ENCODE measurements at places on chromosomes 1 and 21.
A peak's percentile ranks its signal among the peaks of the same experiment; 100 is the strongest.

DNA sequence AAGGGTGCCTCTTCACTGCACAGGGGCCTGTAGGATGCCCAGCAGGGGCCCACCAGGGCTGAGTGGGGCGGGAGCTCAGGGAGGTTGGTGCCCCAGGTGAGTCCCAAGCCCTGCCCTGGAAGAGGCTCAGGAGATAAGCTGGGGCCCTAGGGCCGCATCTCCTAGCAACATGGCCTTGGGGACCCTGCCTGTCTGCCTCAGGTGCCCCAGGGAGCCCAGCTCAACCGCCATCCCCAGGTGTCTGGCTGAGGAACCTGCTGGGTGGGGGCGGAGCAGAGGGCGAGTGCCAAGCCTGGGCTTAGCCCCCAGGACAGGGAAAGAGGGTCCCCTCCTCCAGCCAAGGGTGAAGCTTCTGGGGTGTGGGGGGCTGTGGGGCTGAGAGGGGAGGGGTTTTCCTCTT is 54.8 kb downstream of the FOXO6 start:
- DNase-seq: no peak

GRCh38 chr1:115768549-115768948 is at the start of gene CASQ2:
Gene CASQ2, minus strand, starts transcription at chr1:115768714. Its CDS starts 173 bp downstream, at chr1:115768541.
- DNase-seq: no peak

GRCh38 chr1:24688621-24689195 is 45.6 kb downstream of the SRRM1 start:
- DNase-seq: peak; percentile 30

DNA sequence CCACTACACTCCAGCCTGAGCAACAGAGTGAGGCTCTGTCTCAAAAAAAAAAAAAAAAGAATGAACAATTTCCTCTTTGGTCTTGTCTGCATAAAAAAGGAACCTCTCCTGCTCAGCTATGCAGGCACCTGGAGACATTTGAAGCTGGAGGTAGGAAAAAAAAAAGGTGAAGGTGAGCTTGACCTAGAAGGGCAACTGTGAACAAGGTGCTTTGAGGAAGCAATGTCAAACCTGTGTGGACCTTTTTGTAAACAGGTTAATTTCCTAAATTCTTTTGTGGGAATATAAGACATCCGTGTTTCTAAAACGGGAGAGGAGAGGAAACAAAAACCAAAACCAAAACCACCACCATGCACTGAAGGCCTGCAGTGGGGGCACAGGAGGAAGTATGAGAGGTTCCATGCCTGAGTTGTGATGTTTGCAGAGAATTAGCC is 77.5 kb downstream of the SLC45A1 start:
- DNase-seq: no peak

DNA sequence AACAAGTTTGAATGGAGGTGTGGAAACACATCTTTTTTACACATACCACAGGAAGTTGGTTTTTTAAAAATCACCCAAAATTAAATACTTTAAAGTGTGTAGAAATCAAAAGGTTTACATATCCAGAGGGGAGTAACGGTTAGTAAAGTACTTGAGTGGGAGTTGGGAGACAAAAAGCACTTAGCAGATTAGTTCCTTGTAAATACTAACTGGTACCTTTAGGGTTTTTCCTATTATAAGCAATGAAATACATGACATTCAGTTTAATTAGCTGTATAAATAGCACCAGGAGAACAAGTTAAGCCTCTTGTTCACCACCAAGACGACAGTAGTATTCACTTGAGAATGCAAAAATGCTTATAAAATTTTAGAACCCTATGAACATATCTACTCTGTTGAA is 23.7 kb upstream of the RAVER2 start:
- no peak for DNase-seq

- no peak for DNase-seq
Observed at GRCh38 chr1:65092691-65093090, 55.3 kb upstream of the AK4 start.

- no peak for DNase-seq
Observed at GRCh38 chr1:200150006-200150405, 122.5 kb downstream of the NR5A2 start.

DNA sequence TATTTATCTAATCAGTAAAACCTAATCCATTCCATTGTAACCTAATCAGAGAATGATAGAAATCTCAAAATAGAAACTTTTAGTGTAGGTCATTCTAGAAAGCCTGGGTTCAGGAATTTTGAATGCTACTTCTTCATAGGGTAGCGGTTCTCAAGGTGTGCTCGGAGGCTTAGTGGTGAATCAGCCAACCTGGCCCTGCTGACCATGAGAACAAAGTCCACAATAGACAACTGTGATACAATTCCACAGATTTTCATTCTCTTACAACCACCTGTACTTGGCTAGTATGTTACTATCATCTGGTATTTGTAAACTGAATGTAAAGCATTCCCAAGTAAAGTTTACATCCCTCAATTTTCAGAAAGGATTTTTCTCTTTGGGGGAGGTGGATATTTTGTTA is 7.5 kb upstream of the PUM1 start:
- DNase-seq: no peak

- DNase-seq: no peak
Observed at GRCh38 chr21:41927727-41928409, 25.9 kb downstream of the C2CD2 start.

DNA sequence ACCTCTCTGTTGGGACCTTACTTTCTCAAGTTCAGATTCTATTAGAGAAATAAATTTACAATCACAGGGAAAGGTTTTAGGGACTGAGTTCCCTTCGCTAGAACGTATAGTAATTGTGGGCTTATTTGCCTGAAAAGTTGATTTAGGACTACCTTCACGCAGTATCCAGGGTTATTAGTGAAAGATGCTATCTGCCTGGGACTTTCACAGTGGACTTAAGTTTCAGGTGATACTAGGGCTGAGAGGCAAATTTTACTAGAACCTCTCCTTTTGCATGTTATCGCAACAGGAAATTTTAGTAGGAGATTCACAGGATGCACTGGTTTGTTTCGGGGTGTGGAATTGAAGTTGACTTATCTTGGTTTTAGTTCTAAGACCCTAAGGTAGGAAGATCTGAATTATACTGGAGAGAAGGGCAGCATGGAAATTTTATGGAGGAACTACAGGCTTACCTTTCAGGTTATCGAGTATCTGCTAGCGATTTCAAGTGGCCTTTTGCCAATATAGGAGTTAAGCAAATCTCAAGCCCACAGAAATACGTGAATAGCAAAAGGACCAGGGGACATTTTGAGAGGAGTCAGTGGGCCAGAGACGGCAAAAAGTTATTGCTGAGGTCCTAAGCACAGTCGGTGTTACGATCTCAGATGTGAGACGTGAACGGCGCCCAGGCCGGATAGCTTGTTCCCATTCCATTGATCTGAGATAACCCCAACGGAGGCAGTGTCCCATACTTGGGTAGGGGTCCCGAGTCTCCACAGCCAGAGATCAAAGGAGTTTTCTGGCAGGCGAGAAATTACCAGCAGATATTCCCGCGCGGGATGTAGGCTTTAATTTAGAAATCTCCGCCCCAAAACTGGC is 723 bp upstream of the GNAI3 start:
- DNase-seq: no peak

DNA sequence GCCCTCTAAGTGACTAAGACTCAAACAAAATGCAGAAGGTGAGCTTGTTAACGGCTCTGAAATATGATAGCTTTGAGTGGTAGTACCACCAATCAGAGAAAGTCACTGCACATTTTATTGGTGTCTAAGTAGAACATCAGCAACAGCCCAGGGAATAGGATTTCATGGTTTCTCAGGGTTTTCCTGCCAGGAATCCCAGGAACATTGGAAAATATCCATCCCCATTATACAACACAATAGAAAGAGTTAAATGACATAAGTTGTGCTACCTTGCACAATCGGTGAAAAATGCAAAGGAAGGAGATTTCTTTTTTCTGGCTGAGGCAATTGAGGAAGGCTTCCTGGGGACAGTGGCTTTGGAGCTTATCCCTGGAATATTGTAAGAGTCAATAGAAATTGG is 283.1 kb downstream of the HLX start:
- no peak for DNase-seq

GRCh38 chr1:1357871-1358432 is 403 bp downstream of the MXRA8 start:
- no peak for DNase-seq

GRCh38 chr1:116671912-116672311 is 4.4 kb upstream of the IGSF3 start:
- DNase-seq: no peak

DNA sequence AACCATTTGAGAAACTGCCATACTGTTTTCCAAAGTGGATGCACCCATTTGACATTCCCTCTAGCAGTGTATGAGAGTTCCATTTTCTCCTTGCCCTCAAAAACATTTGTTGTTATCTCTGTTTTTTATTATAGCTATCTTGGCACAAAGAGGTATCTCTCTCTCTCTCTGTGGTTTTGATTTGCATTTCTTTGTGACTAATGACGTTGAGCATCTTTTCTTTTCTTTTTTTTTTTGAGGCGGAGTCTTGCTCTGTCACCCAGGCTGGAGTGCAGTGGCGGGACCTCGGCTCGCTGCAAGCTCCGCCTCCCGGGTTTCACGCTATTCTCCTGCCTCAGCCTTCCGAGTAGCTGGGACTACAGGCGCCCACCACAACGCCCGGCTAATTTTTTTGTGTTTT is 17.4 kb upstream of the ZMYM6 start:
- no peak for DNase-seq

DNA sequence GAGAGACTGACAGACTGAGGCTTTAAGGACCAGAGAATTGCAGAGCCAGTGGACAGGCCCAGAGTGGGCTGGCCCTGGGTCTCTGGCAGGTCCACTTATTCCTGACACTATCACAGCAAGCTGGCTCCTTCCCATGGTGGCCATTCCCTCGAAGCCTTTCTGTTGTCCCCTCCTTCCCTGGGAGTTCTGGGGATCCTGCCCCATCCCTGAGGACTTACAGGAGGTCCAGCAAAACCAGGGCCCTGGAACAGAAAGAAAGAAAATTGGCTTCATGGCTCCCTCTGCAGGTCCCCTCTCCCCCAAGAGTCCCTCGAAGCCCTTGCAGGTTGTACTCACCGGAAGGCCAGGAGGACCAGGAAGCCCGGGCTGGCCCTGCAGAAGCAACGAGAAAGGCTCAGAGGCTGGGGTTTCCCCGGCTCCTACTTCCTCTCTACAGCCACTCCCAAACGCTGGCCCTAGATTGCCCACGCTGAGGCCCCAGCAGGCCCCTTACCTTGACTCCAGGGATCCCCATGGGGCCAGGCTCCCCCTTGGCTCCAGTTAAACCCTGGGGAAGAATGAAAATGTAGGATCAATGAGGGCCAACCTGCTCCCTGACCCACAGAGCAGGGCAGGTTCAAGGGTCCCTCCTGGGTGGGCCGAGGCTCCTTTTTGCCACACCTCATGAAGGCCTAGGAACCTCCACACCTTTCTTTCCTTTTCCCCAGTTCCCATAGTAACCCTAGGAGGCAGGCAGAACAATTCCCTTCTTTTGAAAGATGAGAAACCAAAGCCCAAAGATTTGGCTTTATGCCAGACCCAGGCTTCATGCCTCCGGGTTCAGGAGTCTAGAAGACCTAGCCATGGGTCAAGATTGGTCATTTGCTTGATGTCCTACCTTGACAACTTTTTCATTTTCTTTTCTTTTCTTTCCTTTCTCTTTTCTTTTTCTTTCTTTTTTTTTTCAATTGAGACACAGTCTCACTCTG is 4.6 kb downstream of the COL9A2 start:
- DNase-seq: no peak

DNA sequence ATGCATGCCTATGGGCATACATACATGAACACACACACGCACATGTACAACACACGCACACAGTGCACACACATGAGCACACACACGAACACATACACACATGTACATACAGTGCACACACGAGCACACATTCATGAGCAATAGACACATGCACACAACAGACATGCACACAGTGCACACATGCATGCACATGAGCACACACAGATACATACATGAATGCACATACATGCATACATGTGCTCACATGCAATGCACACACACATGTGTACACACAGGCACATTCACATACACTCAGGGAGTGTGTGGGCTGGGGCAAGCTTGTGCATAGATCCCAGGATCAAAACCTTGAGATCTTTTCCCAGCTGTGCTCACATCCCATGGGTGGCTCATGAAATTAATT is 18.9 kb downstream of the CRYAA start:
- DNase-seq: no peak

GRCh38 chr1:40802742-40803113 is 19.1 kb downstream of the KCNQ4 start:
- no peak for DNase-seq

- DNase-seq: no peak
Observed at GRCh38 chr1:220877377-220878095, 1.7 kb upstream of the HLX start.

- no peak for DNase-seq
Observed at GRCh38 chr1:67684526-67685066, 405 bp upstream of the GADD45A start.

DNA sequence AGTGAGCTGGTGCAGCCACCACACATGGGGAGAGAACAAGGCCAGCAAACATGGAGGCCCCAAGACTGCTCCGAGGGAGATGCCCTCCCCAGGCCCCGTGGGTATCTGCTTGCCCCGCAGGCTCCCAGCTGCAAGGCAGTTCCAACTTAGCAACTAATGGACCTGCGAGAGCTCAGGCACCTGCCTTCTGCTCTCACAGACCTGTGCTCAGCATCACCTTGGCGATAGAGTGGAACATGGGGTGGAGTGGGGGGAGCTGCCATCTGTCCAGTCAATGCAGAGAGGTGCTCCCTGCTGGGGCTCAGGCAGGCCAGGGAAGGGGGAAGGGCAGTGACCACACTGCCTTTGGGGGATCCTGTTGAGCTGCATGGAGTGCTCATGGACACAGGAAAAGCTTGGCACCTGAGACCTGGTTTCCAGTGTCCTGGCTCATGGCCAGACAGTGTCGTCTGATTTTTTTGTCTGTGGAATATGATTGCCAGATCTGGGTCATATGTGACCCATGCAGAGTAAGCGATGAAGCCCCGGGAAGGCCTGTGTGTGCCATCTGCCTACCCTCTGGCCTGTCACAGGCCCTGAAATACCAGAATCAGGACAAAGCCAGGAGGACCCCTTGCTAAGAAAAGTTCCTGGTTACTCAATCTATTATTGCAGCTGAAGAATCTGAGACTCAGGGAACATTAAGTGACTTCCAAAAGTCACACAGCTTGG is 39.9 kb upstream of the TENT5C start:
- no peak for DNase-seq

GRCh38 chr1:17419626-17420328 is 19.7 kb downstream of the RCC2 start:
- peak; percentile 49 for DNase-seq

All from T follicular helper cell (primary cell).